ENCODE measurements at places on chromosomes 12 and 14.

GRCh38 chr12:75744607-75745256 is 233.3 kb upstream of the KRR1 start:
- no peak for DNase-seq

- DNase-seq = no peak
Measured at GRCh38 chr14:34063470-34064164, 112.7 kb upstream of the EGLN3 start.

DNA sequence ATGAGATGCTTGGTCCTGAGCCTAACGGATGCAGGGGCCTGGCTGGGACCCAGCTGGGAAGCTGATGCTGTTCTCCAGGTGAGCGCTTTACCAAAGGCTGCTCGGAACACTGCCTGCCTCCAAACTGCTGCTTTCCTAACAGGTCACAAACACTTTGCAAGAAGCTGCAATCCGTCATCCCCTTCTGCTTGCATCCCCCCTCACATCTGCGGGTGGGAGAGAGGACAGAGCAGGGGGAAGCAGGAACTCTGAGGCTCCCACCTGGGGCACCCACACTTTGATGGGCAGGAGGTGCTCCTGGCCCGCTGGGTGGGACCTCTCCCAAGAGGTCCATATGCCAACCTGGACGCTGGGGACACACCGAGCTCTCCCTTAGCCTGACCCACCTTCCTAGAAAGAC is 24.9 kb upstream of the PPP2R5C start:
- DNase-seq = no peak

DNA sequence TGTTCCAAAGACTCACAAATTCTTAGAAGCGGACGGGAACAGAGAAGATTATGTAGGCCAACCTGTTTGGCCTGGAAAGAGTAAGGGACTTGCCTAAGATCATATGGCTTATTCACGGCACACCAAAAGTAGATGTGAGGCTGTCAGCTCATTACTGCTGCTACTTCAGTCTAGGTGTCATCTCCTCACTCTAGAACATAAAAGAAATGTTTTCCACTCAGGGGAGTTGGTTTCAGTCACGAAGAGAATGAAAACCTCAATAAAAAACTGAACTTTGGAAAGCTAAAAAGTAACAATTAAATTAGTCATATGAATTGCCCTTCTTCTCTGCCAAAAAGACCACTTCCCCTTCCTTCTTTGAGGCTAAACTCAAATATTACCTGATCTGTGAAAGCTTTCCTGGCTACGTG is 658 bp upstream of the CEP128 start:
- peak; percentile 44 for DNase-seq

DNA sequence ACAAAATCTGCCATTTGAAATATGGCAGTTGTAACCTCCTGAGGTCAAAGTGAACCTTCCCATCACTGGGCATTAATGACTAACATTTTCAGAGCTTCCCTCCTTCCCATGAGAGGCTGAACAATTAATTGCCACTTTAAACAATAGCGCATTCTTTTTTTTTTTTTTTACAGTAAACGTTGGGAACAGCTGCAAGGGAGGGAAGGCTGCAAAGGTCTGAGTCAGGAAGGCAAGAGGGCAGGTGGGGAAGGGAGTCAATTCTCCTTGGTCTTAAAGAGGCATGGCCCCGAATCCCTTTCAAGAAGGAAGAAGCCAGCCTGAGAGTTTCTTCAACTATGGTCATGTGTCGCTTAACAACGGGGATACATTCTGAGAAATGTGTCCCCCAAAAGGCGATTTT is 41.0 kb upstream of the PLEKHG3 start:
- DNase-seq = no peak

DNA sequence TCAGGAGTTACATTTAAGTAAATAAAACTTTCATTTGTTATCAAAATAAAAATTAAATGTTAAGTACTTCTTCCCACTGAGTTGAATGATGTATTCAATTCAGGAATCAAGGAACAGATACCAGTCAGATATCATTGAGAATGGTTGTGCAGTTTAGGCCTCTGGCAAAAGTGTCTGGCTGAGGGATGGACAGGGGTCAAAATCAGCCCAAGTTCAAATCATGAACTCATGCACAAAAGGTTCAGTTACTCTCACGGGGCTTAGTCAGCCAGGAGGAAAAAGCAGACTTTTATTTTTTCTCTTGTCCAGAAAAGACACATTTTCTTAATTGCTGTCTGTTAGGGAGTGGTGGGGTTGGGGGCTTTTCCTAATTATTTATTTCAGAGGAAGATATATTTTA is 166.3 kb downstream of the RASSF9 start:
- DNase-seq = no peak

- peak; percentile 64 for DNase-seq
Measured at GRCh38 chr12:68240079-68240478, 13.3 kb downstream of the IL22 start.

DNA sequence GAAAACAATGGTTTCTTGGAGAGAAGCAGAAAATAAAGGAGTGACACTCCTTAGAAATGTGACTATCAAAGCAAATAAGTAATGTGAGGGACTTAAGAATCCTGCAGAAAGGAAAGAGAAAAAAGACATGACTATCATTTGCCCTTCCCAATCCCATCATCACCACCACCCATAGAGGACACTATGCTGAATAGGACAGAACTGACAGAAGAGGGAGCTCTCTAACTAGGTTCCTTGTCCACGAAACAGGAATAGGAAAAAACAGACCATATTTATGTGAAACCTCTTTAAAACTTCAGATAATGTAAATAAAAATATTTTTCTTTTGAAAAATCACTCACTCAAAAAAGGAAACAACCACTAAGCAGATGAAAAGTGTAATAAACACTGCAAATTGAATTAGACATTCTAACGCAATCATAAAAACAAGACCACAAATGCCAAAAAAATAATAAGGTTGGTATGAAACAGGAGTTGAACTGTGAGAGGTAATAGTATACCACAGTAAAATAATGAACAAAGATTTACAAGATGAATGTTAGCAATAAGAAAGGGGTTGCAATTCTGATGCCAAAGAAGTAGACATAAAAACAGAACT is 24.1 kb downstream of the KLRD1 start:
- DNase-seq = peak; percentile 19

DNA sequence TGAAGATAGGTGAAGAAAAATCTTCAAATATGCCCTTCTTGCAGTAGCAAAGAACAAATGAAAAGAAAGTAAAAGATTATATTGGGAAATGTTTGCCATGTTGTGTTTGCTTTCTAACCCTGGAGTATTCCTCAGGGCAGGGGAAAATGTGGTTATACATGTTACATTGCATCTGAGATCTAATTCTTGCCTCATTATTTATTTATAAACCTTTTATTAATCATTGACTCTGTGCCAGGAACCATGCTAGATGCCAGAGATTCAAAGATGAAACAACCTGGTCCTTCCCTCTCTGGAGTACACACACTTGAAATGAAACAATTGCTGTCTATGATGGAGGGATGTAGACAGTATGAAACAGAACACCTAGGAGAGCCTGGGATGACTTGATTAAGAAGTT is 128.1 kb upstream of the HMGA2 start:
- no peak for DNase-seq

- peak; percentile 15 for DNase-seq
Measured at GRCh38 chr12:76417116-76417515, 68.9 kb upstream of the BBS10 start.

DNA sequence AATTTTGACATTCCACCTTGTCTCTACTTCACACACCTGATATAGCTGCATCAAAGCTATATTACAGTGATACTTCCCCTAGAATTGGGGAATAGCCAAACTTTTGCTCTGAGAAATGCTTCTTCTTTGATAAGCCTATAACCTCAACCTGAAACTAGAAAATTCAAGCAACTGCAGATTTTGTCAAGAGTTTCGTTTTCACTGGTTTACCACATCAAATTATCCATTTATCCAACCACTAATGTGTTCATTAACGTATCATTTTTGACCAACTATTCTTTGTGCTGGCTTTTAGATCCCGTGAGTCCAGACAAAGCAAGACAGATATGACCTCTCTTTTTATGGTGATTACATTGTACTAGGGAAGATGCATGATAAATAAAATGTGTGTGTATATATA is 13.5 kb upstream of the TAS2R46 start:
- no peak for DNase-seq

DNA sequence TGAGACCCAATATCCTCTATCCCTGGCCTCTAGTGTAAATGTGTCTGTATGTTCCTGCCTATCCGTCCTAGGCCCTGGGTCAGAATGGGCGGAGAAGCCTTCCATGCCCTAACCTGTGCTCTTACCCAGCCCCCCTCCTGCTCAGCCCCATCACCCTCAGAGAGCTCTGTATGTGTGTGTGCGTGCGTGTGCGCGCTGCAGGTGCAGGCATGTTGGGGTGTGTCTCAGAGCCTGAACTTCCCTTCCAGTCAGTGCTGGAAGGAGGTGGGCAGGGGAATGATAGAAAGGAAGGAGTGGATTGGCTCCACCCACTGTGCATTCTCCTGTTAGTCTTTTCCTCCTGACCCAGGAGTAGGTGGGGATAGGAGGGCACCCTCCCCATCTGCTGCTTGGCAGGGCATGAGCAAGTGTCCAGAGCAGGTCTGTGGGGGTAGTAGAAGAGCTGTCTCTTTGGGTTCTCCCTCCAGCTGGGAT is 7.2 kb downstream of the NAB2 start:
- DNase-seq = no peak

- DNase-seq = no peak
Measured at GRCh38 chr12:18246066-18246465, 15.3 kb upstream of the PIK3C2G start.

- no peak for DNase-seq
Measured at GRCh38 chr12:48985475-48985897, 7.4 kb downstream of the WNT1 start.

DNA sequence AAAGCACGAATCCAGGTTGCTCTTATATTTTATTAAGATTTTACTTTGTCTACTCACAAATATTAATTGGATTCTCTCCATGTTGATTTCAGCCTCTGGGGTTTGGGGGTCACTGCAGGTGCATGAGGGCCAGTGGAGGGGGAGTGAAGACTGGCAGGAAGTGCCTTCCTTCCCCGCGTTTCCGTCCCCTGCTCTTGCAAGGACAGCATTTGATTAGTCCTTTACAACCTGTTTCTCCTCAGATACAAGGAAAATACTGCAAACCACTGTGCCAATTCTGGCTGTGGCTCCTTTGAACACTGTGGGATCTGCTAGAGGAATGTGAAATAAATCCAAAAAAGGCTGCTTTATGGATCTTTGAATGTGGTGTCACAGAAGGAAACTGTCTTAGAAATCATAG is 291.8 kb downstream of the ETNK1 start:
- no peak for DNase-seq

GRCh38 chr14:61927520-61927919 is 165.3 kb downstream of the SNAPC1 start:
- DNase-seq = no peak

DNA sequence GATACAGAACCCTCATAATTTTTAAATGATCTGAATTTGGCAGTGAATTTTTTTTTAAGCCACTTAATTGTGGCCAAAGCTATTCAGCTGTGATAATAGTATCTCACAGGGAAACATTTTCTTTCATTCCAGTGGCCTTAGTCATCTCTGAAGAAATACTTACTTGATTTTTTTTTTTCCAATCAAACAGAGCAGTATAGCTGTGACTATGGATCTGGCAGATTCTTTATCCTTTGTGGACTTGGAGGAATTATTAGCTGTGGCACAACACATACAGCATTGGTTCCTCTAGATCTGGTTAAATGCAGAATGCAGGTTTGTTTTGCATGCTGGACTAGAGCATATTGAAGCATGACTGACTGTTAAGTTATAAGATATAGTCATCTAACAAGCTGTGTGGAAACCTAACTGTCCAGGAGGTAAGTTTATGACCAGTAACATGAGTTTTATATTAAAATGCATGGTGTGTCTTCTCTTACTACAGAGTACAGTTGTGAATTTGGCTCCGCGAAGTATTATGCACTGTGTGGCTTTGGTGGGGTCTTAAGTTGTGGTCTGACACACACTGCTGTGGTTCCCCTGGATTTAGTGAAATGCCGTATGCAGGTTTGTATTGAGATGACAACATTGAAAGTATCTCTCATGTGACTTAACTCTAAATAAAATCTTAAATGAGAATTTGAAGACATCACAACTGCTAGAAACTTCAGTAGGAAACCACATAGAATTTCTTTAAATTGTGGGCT is 1.9 kb downstream of the SLC25A3 start:
- peak; percentile 33 for DNase-seq

DNA sequence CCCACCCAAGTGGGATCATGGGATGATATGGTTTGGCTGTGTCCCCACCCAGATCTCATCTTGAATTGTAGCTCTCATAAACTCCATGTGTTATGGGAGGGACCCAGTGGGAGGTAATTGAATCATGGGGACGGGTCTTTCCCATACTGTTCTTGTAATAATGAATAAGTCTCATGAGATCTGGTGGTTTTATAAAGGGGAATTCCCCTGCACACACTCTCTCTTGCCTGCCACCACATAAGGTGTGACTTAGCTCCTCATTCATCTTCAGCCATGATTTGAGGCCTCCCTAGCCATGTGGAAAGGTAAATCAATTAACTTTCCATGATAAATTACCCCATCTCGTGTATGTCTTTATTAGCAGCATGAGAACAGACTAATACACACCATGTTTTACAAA is 109.2 kb downstream of the IGF1 start:
- DNase-seq = no peak

GRCh38 chr12:87921621-87922020 is 107.6 kb downstream of the C12orf50 start:
- no peak for DNase-seq

GRCh38 chr12:104571328-104571727 is 114.6 kb downstream of the CHST11 start:
- DNase-seq = no peak

DNA sequence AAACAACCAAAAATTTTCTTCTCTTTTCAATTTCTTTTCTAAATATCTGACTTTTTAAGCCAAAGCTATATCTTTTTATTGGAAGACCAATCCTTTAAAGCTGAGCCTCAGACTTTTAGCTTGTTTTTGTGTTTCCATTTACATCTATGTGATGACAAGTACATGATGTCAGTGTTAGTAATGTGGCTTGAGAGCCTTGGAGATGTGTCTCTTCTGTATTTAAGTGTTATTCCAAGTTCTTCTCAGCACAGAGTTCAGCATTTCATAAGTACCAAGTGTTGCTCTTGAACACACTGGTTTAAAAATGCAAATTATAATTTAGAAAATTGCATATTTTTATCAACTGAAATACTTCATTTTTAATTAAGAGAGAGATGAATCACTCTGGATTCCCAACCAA is 948.9 kb upstream of the FLRT2 start:
- no peak for DNase-seq

GRCh38 chr12:53258541-53259539 is 9.3 kb upstream of the ESPL1 start:
- DNase-seq = no peak

- DNase-seq = no peak
Measured at GRCh38 chr14:80455031-80455430, 243.7 kb upstream of the DIO2 start.

- no peak for DNase-seq
Measured at GRCh38 chr12:108637222-108637971, 3.7 kb upstream of the SELPLG start.

- DNase-seq = peak; percentile 56
Measured at GRCh38 chr12:29782285-29782870, 1.4 kb downstream of the TMTC1 start.
